ENCODE measurements at places on chromosomes 12 and 14.

DNA sequence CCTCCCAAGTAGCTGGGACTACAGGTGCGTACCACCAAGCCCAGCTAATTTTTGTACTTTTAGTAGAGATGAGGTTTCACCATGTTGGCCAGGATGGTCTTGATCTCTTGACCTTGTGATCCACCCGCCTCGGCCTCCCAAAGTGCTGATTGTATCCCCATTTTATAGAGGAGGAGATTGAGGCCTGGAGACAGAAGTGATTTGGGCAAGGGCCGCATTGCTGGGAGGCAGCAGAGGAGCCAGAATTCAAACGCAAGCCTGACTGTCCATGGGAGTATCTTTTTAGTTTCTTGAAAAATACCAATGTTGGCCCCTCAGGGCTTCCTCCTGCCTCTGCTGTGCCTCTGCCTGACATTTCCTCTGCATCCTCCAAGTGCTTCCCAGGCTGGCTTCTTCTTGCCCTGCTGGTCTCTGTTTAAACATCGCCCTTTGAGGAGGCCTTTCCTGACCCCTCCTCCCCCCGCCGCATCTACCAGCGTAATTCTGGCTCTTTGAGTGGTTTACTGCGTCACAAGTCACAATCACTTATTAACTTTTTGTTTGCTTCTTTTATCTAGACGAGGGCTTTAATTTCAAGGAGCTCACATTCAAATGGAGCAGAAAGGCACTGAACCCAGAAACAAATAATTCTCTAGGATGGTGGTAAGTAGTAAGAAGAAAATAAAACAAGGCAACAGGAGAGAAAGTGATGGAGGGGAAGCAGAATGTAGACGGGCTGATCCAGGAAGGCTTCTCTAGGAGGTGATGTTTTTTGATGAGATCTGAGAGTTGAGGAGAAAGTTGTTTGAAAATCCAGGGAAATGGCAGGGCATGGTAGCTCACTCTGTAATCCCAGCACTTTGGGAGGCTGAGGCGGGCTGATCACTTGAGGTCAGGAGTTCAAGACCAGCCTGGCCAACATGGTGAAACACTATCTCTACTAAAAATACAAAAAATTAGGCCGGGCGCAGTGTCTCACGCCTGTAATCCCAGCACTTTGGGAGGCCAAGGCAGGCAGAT, 91.0 kb upstream of the MED13L start:
- no peak for DNase-seq

DNA sequence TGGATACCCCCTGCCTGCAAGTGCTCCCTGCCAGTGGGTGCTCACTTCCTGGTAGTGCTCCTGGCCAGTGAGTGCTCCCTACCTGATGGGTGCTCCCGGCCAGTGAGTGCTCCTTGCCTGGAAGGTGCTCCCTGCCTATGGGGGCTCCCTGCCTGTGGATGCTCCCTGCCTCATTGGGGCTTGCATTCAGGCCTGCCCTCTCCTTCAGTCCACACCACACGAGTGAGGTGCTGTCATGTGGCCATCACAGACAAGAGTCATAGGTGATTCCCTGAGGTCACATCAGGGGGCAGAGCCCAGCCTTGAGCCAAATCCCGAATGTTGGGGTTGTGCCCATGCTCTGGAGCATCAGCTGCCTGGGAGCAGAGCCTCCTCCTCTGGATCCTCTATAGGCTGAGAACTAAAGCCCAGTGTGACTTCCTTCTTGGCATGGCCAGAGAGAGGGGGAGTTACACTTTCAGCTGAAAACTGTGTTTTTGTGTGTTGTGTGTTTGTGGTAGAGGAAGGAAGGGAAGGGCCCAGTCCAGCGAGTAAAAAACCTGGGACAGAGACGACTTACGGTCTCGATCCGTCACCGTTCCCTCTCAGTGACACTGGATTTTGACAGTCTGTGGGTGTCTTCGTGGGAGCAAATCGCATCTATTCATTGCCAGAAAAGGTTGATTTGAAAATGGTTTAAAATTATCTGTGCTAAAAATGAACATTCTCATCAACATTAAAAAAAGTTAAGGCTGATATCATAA, 136.0 kb downstream of the ADGRD1 start:
- no peak for DNase-seq

DNA sequence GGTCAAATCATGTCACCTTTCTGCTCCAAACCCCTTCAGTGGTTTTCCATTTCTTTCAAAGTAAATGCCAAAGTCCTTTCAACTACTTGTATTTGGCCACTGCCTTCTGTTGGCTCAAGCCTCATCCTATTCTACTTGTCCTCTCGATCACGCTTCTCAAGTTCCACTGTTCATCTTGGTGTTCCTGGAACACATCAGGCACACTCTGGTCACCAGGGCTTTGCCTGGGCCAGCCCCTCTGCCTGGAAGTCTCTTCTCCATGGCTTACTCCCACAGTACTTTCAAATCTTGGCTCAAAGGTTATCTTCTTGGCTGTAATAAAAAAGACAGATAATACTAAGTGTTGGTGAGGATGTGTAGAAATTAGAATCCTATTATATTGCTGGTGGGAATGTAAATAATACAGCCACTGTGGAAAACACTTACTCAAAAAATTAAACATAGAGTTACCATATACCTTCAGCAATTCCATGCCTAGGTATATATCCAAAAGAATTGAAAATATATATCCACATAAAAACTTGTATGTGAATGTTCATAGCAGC, 17.3 kb upstream of the PPFIBP1 start:
- no peak for DNase-seq

GRCh38 chr14:86944434-86944833, 1048.5 kb downstream of the GALC start:
- DNase-seq: no peak

DNA sequence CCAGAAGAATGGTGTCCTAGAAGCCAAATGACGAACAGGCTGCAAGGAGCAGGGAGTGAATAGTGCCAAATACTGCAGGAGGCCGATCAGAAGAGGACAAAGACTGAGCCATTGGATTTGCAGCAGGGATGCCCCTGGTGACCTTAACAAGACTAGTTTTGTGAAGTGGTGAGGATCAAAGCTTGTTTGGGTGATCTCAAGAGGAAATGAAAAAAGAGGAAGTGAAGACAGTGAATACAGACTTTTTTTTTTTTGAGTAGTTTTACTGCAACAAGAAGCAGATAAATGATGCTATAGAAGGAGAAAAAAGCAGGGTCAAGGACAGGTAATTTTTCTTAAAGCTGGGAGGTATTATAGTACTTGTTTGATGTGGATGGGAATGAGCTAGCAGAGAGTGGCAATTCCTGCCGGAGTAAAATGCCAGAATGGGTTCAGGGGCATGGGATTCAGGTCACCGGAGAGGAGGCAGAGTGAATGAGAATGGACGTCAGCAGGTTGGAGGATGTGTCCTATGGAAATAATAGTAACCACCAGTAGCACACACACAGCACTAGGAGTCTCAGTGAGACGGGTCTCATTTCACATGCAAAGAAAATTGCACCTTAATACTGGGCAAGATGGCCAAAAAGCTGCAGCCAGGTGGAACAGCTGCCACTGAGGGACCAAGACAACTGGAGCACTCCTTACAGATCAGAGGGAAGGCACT, 345.8 kb upstream of the CCDC196 start:
- peak; percentile 1 for DNase-seq

DNA sequence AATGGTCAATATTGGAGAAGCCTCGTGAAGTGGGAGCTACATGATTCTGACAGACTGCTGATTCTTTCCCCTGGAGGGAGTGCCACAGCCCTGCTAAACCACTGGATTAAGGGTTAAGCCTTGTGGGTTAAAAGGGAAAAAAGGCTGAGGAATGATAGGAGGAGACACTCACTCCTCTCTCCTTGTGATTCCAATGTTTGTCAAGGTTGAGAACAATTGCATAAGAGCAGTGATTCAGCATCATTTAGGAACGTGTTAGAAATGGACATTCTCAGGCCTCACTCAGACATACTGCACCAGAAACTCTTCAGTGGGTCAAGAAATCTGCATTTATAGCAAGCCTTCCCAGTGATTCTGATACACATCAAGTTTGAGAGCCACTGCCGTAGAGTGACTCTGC, 87.8 kb upstream of the GZMB start:
- DNase-seq: no peak

- DNase-seq: peak; percentile 79
Measured at GRCh38 chr12:104649921-104650320, 193.2 kb downstream of the CHST11 start.

GRCh38 chr14:91374879-91375702, 42.5 kb downstream of the CCDC88C start:
- no peak for DNase-seq

- no peak for DNase-seq
Measured at GRCh38 chr14:33833706-33834465, 117.0 kb downstream of the EGLN3 start.

GRCh38 chr14:100148837-100149731, 10.4 kb downstream of the DEGS2 start:
- DNase-seq: no peak

- no peak for DNase-seq
Measured at GRCh38 chr14:97697772-97698171, 900.6 kb downstream of the VRK1 start.

DNA sequence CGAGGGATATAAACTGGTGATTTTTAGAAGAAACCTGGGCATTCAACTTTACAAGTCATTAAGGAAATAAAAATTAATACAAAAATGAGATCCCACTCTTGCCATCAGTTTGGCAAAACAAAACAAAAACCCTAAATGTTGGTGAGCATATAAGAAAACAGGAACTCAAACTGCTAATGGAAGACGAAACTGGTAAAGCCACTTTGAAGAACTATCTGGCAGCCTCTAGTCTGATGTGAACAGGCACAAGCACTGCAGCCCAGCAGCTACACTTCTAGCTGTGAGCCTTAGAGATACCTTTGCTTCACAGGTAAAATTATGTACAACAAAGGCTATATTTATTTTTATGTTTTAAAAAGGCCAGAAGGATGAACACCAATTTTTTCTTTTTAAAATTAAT, 459.6 kb downstream of the ZFP36L1 start:
- DNase-seq: no peak

- DNase-seq: no peak
Measured at GRCh38 chr12:123678981-123679380, 8.1 kb downstream of the TCTN2 start.

- no peak for DNase-seq
Measured at GRCh38 chr12:12127304-12127703, 56.6 kb downstream of the BCL2L14 start.

GRCh38 chr14:97270308-97270707, 473.1 kb downstream of the VRK1 start:
- DNase-seq: no peak

DNA sequence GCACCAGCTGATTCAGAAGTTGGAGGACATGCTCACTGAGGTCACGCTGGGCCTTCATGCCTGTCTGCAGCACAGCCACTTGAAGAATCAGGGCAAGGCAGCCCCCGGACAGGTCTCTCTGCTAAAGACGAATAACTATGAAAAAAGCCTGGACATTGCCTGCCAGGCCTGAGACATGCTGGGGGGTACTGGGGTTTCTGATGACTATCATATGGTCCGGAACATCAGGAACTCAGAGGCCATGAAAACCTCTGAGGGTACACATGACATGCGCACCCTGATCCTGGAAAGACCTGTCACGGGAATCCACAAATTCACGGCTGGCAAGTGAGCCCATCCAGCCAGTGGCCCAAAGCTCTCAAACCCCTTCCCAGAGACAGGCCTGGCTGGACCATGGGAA, 8.8 kb upstream of the C12orf42 start:
- no peak for DNase-seq

GRCh38 chr14:99968191-99968920, 96.9 kb upstream of the EVL start:
- DNase-seq: no peak

DNA sequence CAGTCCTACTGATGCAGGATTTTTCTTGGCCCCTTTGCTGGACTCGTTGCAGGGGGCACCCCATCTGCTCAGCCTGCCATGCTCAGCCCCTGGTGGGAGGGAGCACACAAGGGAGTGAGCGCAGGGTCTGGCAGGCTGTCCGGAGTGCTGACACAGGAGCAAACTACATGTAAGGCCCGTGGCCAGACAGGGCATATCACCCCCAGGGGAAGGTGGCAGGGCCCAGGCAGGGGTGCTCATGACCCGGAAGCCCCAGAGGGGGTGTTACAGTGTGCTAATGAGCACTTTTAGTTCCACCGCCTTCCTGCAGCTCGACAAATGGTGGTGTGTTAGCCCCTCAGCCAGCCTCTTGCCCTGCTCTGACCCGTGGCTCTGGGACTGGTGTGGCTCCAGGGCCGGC, 645.6 kb upstream of the TMEM132C start:
- no peak for DNase-seq

DNA sequence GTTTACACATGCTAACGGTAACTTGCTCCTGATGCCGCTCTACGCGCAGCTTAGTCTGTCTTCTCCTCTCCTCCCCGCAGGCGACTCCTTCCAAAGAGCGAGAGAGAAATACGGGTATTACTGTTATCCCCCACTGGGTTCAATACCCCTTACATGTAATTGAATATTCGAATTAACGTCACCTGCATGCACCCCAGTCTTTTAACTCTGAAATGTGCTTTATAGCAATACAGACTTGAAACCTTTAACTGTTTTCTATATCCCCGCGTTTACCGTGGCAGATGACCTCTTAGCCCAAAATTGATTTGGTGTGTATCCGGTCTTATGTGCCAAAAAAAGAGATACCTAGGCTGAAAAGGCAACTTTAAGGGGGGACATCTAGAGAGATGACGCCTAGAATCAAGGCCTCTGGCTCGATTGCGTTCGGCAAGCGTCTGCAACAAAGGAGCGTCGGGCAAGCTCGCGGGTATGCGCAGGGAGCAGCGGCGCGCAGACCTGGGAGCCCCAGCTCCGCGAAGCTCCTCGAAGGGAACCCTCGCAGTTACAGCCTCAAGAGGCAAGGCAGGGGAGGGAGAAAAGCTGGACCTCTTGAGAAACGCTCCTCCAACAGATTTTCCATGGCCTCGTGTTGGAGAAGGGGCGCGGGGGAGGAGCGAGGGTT, 6.8 kb upstream of the FOXG1 start:
- no peak for DNase-seq

- DNase-seq: peak; percentile 35
Measured at GRCh38 chr12:123267991-123268843, 3.4 kb downstream of the CDK2AP1 start.

GRCh38 chr12:29546000-29546399, 48.5 kb upstream of the OVCH1 start:
- no peak for DNase-seq
